ENCODE measurements at places on chromosomes 4 and X. TPM values are rescaled to one million over a fixed set of nuclear protein-coding genes. Genes with fewer than 3 reads are reported as not detected.

GRCh38 chrX:134733591-134733990, 75.3 kb upstream of the PLAC1 start:
- no peak for DNase-seq

GRCh38 chrX:23633834-23634580, 33.3 kb upstream of the PRDX4 start:
- no peak for DNase-seq

The RBM46 gene
- not detected for total RNA-seq

The TKTL2 gene
- total RNA-seq, result not detected

- DNase-seq, result no peak
Observed at GRCh38 chrX:19496711-19497110, 18.6 kb downstream of the MAP3K15 start.

- DNase-seq, result no peak
Observed at GRCh38 chr4:6420036-6420435, 52.4 kb downstream of the PPP2R2C start.

GRCh38 chr4:97394653-97395052, 748.6 kb downstream of the STPG2 start:
- DNase-seq, result no peak

DNA sequence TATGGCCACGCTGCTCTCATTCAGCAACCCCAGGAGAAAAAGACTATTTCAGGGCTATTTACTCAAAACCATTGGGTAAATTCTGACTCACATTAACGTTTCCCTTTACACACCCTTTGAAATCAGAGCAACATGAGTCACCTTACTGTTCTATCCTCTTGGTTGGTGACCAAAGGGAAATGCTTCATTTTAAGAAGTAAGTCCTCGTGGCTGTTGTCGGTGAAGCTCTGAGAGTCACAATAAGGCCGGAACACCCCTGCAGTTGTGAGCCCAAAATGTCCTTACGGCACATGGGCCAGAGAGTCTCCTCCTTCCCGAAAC, 56.3 kb upstream of the SPRY1 start:
- DNase-seq, result no peak

The RIPPLY1 gene
- total RNA-seq, result not detected

The CPEB2 gene
- total RNA-seq, result 8.6 TPM

All from right atrium auricular region (tissue), 2 donors.